NCI-H187 (cell line): ENCODE measurements at places on chromosomes 6 and 20.

- DNase-seq, result no peak
Observed at GRCh38 chr20:34355427-34355826, 7.6 kb upstream of the ITCH start.

DNA sequence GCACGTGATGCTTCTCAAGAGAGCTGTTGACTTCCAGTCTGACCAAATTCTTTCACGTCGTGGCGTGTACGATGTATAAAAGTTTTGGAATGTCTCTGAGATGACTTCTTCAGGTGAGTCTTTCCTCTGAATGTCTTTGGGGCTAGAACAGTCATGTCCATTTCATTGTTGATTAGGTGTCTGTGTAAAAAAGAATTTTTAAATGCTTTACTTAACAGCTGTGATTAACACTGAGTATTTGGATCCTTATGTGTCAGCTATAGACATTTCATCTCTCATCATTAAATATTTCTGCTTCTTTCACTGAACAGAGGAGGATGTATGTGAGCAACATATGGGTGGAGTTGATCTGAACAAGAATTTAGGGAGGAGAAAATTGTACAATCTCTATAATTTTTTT is 29.3 kb upstream of the KIF13A start:
- DNase-seq, result no peak

DNA sequence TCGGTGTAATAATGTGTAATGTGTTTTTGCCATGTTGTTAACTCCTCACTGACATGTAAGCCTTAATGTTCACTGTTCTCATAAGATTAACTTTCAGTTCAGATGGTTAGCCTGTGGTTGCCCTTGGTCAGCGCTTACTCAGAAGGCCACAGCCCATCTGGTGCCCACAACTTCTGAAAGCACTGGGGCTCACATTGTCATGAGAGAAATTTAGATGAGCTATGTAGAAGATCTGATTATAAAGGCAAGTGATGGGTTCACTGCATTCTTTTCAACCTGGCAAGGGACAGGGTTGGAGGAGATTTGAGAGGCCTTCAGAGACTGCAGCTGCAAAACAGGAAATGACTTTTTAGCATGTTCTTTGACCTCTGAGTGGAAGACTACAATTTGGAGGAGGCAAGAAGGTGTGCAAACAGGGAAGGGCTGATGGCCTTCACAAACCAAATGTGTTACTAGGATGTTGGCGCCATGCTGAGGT is 242.3 kb upstream of the SUPT3H start:
- DNase-seq, result no peak

- DNase-seq, result no peak
Observed at GRCh38 chr20:20369250-20370093, 1.6 kb downstream of the INSM1 start.

- no peak for DNase-seq
Observed at GRCh38 chr6:67683960-67684359, 951.1 kb upstream of the ADGRB3 start.

GRCh38 chr6:151240791-151241642 is 1.2 kb downstream of the AKAP12 start:
- DNase-seq, result no peak

DNA sequence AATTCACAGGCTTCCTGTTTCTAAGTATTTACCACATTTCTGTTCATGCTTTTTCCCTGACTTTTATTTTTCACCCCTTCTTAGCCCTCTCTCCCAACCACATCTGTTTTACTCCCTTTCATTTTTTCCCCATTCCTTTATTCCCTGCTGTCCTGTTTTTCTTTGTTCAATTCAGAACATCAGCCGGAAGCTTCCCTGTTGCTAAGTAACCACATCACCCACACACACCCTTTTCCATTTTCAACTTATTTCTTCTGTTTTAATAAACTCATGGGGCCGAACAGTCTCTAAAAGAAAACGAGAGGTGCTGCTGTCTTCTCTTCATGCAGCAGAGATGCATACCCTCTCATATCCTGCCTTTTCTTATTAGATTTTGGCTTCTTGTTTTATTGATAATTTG is 53.5 kb upstream of the CEP85L start:
- DNase-seq, result no peak

- DNase-seq, result no peak
Observed at GRCh38 chr6:9690388-9690787, 724.5 kb downstream of the TFAP2A start.

DNA sequence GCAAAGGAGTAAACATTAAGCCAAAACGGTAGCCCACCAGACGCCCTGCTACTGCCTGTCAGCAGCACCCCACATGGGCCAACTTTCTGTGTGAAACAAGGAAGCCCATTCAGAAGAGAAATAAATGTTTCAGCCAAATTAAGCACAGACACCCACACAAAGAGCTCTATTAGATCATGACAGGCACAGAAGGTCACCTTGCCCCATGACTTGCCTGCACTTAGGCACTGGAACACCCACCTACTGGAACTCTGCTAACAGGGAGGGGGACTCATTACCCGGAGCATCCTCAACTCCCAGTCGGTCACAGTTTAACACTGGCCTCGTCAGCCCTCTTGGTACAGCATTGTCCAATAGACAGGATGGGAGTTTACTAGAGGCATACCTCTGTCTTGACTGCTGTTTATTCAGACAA is 31.8 kb downstream of the GFOD1 start:
- no peak for DNase-seq

DNA sequence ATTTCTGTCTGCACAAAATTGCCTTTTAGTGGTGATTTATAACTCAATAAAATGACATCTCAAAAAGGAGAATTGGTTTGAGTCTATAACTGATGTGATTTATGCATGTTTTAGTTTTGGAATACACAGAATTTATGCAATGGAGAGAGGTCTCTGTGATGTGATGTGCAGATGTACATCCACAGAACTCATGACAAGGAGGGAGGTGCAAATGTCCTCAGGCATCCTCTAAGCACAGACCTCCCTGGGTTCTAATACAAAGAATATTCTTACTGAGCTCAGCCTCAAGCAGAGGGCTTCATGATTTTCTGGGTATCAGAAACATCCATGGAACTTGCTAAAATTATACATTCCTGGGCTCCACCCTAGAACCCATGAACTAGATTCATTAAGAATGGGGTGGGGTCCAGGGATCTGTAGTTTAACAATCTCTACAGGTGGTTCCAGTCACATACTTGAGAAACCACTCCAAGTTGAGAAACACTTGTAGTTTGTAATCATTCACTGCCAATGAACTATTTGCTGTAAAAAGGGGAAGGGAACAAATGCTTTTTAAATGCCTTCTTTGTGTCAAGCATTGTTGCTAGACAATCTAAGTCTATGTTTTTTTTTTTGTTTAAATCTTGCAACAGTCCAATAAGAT is 60.2 kb upstream of the NEDD9 start:
- no peak for DNase-seq

DNA sequence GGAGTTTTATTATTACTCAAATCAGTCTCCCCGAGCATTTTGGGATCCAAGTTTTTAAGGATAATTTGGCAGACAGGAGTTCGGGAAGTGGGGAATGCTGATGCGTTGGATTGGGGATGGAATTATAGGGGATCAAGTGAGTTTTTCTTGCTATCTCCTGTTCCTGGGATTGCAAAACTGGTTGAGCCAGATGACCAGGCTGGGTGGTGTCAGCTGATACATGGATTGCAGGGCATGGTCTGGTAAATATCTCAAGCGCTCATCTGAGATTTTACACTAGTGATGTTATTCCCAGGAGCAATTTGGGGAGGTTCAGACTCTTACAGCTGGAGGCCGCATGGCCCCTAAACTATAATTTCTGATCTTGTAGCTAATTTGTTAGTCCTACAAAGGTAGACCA is 54.7 kb downstream of the ENPP1 start:
- DNase-seq, result no peak

DNA sequence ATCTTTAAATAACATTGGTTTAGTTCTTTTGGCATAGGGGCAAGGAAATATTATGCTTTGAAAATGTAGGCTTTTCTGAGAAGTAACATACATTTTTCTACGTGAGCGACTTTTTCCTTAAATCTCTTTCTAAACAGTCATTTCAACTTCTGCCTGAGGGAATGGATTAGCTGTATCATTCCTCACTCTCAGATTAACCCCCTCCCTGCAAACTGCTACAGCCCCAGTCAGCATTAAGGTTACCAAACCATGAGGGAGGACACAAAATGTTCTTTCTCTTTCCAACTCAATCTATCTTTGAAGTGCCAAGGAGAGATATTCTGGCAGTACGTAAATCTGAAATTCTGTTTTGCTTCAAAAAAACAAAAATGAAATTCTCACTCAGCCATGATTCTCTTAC is 231.3 kb upstream of the FLRT3 start:
- DNase-seq, result no peak

DNA sequence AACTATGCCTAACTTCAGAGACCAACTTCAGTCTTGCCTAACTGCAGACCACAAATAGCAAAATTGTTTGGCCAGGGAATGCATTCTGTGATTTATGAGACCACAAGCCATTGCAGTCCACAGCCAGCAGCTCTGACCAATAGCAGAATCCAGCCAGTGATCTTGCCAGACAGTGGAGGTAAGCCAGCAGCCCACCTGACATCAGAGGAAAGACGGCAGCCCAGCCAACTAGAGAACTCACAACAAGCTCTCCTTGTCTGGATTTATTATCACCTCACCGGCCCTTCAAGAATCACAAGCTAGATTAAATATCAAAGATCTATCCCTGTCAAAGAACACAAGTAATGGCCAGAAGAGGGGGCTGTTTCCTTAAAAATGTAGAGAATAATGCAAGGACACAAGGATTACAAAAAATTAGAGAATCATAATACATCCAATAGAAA is 66.5 kb upstream of the SLC35F1 start:
- DNase-seq, result no peak

DNA sequence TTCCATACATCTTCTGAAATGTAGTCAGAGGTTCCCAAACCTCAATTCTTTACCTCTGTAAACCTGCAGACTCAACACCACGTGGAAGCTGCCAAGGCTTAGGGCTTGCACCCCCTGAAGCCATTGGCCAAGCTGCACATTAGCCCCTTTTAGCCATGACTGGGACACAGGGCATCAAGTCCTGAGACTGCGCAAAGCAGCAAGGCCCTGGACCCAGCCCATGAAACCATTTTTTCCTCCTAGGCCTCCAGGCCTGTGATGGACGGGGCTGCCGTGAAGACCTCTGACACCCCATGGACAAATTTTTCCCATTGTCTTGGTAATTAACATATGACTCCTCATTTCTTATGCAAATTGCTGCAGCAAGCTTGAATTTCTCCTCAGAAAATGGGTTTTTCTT is 727.8 kb downstream of the C6orf118 start:
- DNase-seq, result no peak

- DNase-seq, result no peak
Observed at GRCh38 chr20:32003325-32003724, 6.9 kb upstream of the CCM2L start.

- no peak for DNase-seq
Observed at GRCh38 chr6:20769631-20770030, 235.4 kb downstream of the CDKAL1 start.

DNA sequence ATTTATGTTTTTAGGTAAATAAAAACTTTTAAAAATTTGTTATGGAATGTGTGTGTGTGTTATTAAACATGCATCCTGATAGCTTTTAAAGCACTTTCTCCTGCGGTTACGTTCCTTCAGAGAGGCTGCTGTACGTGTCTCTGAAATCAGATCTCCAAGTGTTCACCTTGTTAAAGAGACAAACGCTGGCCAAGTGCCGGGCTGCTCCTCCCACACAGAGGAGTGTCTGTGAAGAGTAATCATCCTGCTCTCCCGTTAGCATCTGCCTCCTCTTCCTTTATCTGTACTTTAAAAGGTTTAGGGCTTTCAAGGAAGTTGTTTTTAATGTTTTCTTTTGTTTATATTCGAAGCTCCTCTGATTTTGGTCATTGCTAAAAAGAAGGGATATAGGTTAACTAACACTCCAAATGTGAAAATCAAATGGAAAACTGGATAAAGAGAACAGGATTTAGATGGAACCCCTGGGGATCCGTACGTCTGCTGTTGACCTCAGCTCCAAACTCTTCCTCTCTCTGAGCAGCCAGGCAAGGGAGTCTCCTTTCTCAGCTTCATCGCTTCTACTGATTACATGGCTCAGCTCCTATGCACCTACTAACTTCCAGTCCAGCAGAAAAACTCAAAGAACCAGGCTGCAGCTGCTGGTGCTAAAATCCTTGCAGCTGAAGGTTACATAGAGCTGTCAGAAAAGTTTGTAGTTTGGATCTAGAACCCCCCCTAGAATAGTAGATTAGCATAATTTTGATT is 20.0 kb downstream of the IRF4 start:
- peak; percentile 64 for DNase-seq

GRCh38 chr6:43310134-43310533 is 1.5 kb upstream of the CRIP3 start:
- no peak for DNase-seq

- DNase-seq, result no peak
Observed at GRCh38 chr6:100465701-100466409, 1.1 kb upstream of the SIM1 start.

DNA sequence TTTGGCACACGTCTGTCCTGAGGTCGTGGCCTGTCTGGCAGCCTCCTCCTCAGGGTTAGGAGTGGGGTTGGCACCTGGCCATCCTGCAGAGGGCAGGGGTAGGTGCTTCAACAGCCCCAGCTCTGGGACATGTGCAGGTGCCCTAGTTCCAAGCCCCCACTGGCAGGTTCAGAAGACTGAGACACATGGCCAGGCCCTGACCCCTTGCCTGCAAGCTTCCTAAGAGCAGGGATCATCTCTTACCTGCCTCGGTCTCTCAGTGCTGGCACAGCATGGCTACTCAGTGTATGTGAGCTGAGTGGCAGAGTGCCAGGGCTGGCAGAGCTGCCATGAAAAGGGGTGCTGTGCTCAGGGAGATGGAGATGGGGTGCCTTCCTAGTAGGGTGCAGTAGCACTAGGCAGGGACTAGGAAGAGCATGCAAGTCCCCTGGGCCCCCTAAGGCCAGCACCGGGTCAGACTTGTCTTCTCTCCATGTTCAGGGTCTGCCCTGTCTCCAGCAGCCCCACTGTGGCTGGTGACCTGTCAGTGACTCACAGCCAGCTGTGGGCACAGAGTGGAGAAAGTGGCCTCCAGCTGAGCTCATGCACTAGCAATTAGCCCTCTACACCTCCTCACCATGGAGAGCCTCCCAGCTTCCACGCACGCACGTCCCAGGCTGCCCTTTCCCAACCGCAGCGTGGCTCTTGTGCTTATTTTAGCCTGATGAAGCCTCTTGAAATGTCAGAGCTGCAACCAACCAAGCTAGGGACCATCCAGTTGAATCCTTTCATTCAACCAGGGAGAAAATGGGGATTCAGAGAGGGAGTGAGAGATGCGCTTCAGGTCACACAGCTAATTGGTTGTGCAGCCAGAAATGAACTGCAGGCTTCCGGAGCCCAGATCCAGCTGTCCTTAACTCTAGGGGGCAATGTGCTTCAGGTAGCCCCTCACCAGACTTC is 116.6 kb downstream of the MRPL14 start:
- DNase-seq, result peak; percentile 67

GRCh38 chr6:126172131-126172530 is 167.8 kb upstream of the CENPW start:
- DNase-seq, result no peak

GRCh38 chr6:2859185-2859700 is 17.6 kb upstream of the SERPINB1 start:
- no peak for DNase-seq
